ENCODE measurements at places on chromosomes 2 and 18.
A peak's percentile ranks its signal among the peaks of the same experiment; 100 is the strongest.

DNA sequence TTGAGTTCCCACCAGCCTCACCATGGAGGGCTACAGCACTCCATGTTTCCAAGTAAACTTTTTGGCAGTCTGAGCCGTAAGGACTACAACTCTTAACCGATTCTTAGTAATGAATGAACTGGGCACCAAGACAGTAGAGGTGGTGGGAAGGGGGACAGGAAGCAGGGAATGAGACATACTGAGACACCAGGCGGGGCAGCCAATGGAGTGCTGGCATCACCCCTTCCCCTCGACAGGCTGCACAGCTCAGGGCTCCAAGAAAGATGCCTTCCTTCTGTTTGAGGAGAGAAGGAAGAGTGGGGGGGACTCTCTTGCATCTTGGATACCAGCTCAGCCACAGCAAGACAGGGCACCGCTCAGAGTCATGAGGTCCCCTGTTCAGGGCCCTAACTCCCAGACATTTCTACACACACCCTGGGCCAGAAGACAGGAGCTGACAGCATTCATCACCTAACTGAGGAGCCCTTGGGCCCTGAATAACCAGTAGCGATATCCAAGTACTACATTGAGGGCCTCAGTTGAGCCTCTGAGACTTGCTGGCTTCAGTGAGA, 45.2 kb downstream of the USP34 start:
- DNase-seq = no peak

GRCh38 chr2:46850742-46851141, 64.9 kb downstream of the MCFD2 start:
- DNase-seq = no peak

GRCh38 chr2:191369034-191369433, 123.8 kb downstream of the MYO1B start:
- DNase-seq = no peak

- DNase-seq = peak; percentile 93
Measured at GRCh38 chr2:55112229-55113031, 62.2 kb upstream of the RTN4 start.

DNA sequence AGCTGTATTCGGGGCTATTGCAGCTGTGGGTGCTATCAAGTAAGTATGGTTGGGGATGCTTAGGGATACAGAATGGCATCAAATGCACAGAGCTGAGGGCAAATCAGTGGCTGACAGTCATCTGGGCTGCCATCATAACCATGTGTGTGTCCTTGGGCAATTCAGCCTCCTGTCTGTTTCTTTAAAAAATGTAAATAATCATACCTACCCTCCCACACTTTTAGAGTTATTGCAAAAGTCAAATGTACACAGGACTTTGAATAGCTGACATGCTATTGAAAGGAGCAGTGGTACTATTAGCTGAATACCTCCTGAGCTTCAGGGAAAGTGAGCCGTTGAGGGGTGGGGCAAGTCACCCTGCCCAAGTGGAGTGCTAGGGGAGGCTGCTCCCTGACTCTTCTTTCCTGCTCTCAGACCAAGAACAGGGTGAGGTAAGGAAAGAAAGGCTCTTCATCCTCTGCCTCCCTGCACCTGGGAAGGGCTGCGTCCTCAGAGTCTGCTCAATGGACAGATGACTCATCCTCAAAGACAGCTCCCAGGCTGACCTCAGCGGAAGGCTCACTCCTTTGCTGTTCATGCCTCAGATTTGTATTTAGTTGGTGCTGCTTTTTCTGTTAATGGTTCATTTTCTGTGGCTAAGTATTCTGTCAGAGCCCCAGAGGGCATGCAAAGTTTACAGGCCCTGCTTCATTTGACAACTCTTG, 54.9 kb upstream of the BZW1 start:
- DNase-seq = no peak

DNA sequence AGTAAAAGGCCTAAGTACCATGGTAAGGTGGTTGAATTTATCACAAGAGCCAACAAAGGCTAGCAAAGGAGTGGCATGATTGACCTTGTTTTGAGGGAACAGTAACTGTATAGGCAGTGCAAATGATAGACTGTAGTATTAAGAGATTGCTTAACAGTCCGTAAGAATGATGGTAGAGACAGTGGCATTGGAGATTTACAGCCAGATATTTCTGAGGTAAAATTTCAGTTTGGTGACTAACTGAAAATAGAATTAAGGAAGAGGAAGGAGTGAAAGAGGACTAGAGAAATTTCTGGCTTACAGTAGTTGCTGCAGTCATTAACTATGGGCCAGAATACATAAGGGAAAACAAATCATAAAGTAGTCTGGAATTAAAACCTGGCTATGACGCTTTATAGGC, 4.4 kb upstream of the BAZ2B start:
- DNase-seq = no peak

DNA sequence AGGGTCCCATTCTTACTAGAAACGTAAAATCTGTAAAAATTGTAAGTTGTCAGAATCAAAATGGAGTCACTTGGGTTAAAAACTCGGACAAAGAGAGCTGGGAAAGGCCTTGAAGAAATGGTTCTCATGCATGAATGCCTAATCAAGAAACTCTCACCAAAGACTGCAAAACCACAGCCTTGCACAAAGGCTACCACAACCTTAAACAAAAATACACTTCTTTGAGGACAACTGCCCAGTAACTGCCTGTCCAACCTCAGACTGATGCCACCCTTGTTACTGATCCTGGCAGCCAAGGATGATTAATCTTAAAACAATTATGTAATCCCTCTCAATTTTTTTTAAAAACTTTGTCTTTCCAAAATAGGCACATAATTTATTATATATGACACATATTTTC, 299.3 kb downstream of the CCDC85A start:
- DNase-seq = no peak

DNA sequence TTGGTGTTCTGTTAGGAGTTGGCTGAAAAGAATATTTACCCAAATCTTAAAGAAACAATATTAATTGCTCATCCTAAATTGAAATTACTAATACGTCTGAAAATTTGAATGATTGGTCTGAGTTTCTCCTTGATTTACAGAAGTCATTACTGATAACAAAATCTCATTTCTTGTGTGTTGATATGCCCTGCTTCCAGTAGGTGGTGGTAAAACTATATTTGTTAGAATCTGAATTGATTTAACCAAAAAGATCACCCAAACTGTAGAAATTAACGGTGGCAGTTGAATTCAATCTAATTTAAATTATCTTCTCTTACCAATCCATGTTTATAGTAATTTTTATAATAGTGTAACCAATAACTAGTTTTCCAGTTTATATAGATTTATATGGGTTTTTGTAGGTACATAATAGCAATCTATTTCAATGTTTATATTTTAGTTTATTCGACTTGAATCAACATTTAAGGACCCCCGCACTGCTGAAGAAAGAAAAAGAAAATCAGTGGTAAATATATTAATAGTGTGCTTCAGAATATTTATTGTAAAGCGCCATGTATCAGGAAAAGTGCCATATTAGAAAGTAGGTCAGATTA, 38.3 kb downstream of the PAPOLG start:
- DNase-seq = peak; percentile 36

DNA sequence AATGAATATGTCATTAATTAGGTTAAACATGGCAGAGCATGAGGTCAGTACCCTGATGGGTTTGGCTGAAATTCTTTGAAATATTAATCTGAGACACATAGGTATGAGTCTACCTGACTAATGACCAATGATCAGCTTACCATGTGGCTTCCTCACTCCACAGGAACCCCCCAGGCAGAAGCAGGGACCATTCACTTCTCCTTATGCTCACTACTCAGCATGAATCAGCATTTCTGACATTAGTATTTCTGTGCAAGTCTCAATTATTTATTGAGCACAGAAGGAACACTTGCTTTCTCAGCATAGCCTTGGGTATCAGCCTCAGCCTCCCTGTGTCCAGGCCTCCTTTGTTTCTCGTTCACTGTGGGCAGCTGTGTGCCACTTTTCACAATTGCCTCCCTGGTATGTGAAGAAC, 9.3 kb upstream of the KCNE4 start:
- no peak for DNase-seq

GRCh38 chr2:213021971-213022899, 129.2 kb downstream of the IKZF2 start:
- DNase-seq = no peak

DNA sequence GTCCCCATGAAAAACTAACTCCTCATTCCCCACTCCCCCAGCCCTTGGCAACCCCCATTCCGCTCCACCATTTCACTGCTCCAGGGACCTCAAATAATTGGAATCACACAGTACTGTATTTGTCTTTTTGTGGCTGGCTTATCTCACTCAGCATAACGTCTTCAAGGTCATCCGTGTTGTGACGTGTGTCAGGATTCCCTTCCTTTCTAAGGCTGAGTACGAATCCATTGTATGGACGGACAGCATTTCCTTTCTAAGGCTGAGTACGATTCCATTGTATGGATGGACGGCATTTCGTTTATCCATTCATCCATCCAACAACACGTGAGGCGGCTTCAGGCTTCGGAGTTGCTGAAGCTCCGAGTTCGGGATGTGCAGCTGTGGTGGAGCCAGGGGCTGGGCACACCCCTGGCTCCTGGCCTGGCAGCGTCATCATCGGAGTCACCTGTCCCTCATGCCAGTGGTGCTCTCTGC, 1.2 kb upstream of the ASB1 start:
- DNase-seq = no peak

GRCh38 chr2:76169276-76170008, 458.7 kb upstream of the GCFC2 start:
- DNase-seq = no peak

DNA sequence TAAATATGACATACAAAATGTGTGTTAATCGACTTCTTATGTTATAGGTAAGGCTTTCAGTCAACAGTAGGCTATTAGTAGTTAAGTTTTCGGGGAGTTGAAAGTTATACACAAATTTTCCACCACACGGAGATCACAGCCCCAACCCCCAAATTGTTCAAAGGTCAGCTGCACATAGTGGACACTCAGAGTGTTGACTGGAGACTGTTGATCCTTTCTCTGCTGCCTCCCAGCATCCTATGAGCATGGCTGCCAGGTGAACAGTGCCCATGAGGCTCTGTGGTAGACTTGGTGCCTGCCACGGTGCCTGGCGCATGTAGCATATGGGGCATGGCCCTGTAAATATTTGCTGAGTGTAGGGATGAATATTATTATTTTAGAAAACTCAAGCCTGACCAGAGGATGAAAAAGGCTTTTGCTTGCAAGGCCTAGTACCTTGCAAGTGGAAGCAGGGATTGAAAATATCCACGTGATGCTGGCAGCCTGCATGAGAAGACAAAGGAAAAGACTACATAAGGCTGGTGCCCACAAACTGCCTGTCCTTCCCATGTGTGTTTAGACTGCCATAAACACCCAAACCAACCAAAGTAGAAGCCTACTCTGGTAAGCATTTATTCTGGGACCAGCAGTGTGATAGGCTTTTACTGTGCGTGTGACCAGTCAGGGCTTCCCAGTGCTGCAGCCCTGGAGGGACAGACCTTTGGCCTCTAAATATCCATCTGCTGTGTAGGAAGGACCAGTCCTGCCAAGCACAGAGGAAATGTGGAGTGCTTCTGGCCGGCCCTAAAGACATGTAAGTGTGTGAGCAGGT, 226.1 kb downstream of the LDLRAD4 start:
- DNase-seq = no peak

DNA sequence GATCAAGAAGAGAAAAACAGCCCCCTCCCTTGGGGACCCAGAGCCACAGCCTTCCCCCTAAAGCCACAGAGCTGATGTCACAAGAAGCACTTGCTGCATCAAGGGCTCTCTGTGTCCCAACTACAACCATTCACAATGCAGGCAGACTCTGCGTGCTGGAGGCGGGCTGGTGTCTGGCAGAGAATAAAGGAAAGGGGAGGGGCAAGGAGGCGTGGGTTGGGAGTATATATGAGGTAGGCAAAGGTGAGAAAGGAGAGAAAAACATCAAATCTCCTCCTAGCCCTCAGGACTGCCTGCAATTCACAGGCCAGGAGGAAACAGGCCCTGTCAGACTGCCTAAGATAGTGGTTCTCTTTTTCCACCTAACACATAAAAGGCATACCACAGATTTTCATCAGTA, 48.8 kb upstream of the IHH start:
- DNase-seq = peak; percentile 11

DNA sequence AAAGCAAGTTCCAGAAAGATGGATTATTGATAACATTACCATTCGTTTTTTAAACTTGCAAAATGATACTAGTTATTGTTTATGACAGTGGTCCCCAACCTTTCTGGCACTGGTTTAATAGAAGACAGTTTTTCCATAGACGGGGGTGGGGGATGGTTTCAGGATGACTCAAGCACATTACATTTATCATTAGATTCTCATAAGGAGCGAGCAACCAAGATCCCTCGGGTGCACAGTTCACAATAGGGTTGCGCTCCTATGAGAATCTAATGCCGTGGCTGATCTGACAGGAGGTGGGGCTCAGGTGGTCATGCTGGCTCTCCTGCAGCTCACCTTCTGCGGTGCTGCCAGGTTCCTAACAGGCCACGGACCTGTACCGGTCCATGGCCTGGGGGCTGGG, 86.2 kb downstream of the BCL2 start:
- DNase-seq = no peak

DNA sequence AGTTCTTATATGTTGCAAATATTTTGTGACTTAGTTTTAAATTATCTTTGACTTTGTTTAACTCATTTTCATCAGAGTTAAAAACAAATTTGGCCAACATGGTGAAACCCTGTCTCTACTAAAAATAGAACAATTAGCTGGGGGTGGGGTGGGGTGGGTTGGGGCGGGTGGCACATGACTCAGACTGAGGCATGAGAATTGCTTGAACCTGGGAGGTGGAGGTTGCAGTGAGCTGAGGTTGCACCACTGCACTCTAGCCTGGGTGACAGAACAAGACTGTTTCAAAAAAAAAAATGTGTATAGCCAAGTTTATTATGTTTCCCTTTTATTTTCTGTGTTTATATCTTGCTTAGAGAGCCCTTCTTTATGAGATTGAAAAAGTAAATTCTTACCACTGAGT, 14.2 kb upstream of the LIPG start:
- DNase-seq = no peak

- peak; percentile 26 for DNase-seq
Measured at GRCh38 chr18:76875390-76876325, 53.3 kb downstream of the ZNF236 start.

DNA sequence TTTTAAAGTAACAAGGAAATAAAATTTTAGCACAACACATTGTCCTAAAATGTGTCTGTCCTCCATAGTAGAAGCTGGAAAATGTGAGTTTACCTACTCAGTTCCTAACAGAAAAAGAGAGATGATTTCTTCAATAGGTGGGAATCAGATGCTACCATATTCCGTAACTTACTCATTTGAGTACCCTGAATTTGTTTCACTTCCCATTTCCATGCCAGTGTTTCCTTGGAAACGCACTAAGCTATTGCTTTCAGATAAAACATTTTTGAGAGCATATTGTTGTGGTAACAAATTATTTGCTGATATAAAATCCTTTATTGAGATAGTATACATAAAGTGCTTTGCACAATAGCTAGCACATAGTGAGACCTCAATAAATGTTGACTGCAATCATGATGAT, 137.5 kb upstream of the BARD1 start:
- no peak for DNase-seq

DNA sequence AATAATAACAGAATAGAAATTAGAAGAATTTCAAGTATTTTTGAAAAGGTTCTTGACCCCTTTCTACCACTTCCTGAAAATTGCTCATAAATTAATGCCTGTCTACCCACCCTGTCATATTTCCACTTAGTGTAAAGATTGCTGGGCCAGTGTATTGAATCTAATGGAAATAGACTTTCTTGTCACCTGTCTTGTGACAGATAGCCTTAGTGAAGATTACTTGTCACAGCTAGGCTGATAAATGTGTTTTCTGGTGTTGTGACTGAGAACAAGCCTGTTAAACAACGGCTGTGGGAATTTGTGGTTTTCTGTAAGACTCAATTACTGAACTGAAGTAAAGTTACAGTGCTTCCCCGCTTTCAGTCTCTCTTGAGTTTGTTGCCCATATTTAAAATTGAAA, 37.0 kb downstream of the PIK3C3 start:
- DNase-seq = no peak
